ENCODE measurements at places on chromosomes 6 and 20. TPM values are rescaled to one million over a fixed set of nuclear protein-coding genes. Genes with fewer than 3 reads are reported as not detected.
A peak's percentile ranks its signal among the peaks of the same experiment; 100 is the strongest.

GRCh38 chr6:163132050-163132750 is 282.3 kb upstream of the QKI start:
- H3K4me3 ChIP-seq: no peak overlapping the region
- no peaks in the 10 kb centered on the region for H3K36me3 ChIP-seq
- H3K27me3 ChIP-seq: peaks cover 7% of the 10 kb centered on the region
- H3K27ac ChIP-seq: no peak overlapping the region
- DNase-seq: no peak

- peak overlapping the region; percentile 82 for H3K4me3 ChIP-seq
- peak overlapping the region; percentile 95 for H3K27ac ChIP-seq
- no peak for DNase-seq
These were observed 45.1 kb upstream of the NEDD9 start for GRCh38 chr6:11277275-11278206.

DNA sequence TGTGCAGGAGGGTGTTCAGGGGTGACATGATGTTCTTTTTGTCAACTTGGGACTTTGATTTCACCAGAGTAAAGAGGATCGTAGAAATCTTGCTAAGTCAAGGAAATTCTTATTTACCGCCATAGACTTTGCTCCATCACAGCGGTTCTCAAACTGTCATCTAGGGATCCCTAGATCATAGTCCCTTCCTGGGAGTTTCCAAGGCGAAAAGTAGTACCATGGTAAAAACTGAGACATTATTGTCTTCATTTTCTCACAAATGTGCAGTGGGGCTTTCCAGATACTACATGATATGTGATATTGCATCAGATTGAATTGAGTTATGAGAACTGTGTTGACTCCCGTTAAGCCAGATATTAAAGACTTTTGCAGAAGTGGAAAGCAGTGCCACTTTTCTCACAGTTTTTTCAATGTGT is 79.7 kb downstream of the JARID2 start:
- H3K4me1 ChIP-seq: peaks cover 62% of the 10 kb centered on the region
- peak overlapping the region; percentile 47 for H3K27ac ChIP-seq
- DNase-seq: no peak
- H3K4me3 ChIP-seq: no peak overlapping the region

DNA sequence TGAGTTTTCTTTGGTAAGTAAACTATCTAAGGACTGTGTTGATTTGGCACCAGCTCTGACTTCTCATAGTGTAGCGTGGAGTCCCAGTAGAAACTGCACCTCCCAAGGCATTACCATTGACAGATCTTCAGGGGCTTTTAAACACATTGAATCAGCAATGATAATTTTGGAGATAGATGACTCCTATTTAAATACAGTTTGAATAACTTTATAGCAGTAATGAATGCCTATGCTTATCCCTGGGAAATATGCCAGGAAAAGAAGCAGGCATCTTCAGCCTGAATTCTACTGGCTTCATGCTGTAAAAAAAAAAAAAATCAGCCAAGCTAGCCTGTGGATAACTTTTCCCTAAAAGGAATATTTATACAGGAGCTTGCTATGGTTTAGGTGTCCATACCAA is 895.9 kb downstream of the EYS start:
- no peaks in the 10 kb centered on the region for H3K36me3 ChIP-seq
- H3K27ac ChIP-seq: no peak overlapping the region
- no peak overlapping the region for H3K4me3 ChIP-seq
- no peak for DNase-seq
- H3K4me1 ChIP-seq: no peaks in the 10 kb centered on the region
- H3K27me3 ChIP-seq: no peaks in the 10 kb centered on the region

- peaks cover 57% of the 10 kb centered on the region for H3K27me3 ChIP-seq
- no peak overlapping the region for H3K27ac ChIP-seq
- no peak overlapping the region for H3K4me3 ChIP-seq
- no peaks in the 10 kb centered on the region for H3K4me1 ChIP-seq
These were observed 65.1 kb downstream of the CGA start for GRCh38 chr6:87029711-87030314.

DNA sequence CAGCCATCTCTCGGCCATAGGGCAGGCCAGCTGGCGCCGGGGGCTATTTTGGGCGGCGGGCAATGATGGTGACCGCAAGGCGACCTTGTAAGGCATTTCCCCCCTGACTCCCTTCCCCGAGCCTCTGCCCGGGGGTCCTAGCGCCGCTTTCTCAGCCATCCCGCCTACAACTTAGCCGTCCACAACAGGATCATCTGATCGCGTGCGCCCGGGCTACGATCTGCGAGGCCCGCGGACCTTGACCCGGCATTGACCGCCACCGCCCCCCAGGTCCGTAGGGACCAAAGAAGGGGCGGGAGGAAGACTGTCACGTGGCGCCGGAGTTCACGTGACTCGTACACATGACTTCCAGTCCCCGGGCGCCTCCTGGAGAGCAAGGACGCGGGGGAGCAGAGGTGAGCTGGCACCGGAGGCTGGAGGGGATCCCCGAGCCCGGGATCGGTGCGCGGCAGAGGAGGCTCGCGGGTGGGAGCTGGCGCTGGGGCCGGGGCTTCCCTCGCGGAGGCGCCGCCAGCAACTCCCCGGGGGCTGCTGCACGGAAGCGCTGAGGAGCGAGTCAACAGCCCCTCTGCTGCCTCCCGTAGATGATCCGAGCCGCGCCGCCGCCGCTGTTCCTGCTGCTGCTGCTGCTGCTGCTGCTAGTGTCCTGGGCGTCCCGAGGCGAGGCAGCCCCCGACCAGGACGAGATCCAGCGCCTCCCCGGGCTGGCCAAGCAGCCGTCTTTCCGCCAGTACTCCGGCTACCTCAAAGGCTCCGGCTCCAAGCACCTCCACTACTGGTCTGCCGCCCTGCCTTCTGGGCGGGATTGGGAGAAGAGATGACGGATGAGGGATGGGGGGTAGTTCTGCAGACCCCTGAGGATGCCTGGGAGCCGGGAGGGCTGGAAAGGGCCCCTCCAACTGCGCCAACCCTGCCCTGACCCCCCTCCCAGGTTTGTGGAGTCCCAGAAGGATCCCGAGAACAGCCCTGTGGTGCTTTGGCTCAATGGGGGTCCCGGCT is at the start of the genes CTSA and NEURL2:
Gene CTSA, plus strand, starts transcription at position 351 of the 999 bp plus-strand sequence. Its CDS starts 234 bp downstream, at position 585.
Gene NEURL2, minus strand, starts transcription at position 224 of the 999 bp plus-strand sequence. Its CDS starts 217 bp downstream, at position 7.
- no peaks in the 10 kb centered on the region for H3K36me3 ChIP-seq
- peaks cover 27% of the 10 kb centered on the region for H3K4me1 ChIP-seq
- H3K4me3 ChIP-seq: peak within 1 kb of the TSS; percentile 96
- H3K27ac ChIP-seq: peak within 1 kb of the TSS; percentile 92
- peak; percentile 77 for DNase-seq
- H3K27me3 ChIP-seq: no peaks in the 10 kb centered on the region

Gene OPN5
- total RNA-seq: not detected

Gene JPH2
- not detected for total RNA-seq

Gene HDGFL1
- not detected for total RNA-seq

Measured in T-helper 17 cell (primary cell).